NCI-H2107 (cell line): ENCODE measurements at places on chromosomes 6 and 20.

DNA sequence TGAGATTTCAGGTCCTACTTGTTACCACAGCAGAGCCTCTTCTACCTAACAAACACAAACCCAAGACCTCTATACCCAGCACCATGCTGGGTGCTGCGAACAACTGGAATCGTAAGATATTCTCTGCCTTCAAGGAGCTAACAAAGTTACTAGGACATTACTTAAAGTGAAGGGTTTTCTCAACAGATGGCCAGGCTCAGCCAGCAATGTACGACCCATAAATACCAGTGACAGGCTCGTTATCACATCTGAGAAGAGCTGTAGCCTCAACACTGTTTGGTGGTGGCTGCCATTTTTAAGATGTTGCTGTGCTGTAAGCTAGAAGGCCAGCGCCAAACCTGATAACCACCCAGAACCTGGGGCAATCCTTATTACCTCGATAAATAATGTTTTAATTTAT is 406.5 kb downstream of the KIF16B start:
- no peak for DNase-seq

DNA sequence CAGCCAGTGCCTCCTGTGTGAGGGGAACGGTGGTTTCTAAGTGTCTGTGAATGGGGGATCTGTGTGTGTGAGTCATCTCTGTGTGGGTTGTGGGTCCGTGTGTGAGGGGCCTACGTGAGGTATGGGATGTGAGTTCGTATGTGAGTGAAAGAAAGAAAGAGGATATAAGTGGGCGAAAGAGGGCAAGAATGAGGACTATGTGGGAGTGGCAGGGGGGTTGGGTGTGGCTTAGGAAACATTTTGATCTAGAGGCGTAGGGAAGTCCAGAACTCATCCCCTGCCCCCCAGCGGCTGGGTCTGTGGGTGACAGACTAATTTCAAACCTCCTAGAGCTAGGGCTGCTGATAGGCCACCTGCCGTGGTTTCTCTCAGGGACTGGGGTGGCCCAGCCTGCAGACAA is 35.5 kb downstream of the DHX35 start:
- DNase-seq, result no peak

- DNase-seq, result no peak
Measured at GRCh38 chr6:16040628-16040974, 88.3 kb upstream of the MYLIP start.

DNA sequence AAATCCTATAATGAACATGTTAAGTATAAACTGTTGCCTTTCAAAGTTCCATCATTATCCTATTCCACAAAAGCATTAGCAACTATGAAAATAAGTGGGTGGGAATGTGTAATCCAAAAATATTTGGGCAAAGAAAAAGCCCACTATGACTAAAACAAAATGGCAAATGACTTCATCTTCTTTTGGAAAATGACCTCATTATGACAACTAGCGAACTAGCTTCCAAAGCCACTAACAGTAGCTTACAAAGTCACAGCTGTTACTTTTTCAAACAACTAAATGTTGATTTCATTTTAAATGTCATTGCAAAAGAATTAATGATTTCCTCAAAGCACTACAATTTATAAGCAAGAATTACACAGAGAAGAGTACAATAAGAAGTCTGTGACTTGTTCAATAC is 49.8 kb upstream of the RUNX2 start:
- DNase-seq, result no peak

- no peak for DNase-seq
Measured at GRCh38 chr6:43301081-43301870, 3.2 kb downstream of the SLC22A7 start.

GRCh38 chr20:32538526-32538939 is 46.6 kb downstream of the NOL4L start:
- no peak for DNase-seq

- DNase-seq, result no peak
Measured at GRCh38 chr6:43805699-43806042, 35.7 kb downstream of the VEGFA start.

GRCh38 chr6:12147557-12148316 is 135.6 kb downstream of the HIVEP1 start:
- DNase-seq, result no peak

- no peak for DNase-seq
Measured at GRCh38 chr6:23394681-23395080, 731.3 kb upstream of the NRSN1 start.

GRCh38 chr6:143339223-143339622 is 111.3 kb downstream of the ADAT2 start:
- DNase-seq, result no peak

- no peak for DNase-seq
Measured at GRCh38 chr6:37700620-37700973, 2.9 kb upstream of the MDGA1 start.

DNA sequence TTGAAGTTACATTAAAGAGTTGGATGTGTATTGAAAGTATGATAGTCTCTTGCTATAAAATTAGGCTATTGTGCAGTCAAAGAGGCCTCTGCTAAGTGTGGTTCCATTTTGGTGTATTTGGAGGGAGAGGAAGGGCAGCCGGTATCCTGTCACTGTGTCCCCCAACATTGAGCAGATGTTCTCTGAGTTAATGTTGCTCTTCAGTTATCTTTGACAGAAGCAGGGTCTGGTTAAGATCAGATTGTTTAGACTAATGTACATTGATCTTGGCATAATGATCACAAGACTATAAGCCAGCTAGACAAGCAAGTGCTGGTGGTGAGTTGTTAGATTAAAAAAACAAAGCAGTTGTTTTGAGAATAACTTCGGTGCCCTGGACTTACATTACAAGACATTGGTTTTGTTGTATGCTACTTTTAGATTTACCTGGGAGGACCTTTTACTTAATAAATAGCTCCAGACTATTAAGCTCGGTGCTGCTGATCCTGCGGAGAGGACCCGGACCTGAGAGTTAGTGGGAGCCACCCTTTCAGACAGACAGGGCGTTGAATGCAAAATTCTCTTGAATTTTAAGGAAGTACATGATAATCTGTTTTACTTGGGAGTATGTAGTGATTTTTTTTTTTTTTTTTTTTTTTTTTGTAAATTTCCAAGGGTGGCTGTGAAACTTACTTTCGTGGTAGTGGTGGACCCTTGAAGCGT is 97.8 kb downstream of the JARID2 start:
- no peak for DNase-seq
